ENCODE measurements at places on chromosomes 6 and 20.

DNA sequence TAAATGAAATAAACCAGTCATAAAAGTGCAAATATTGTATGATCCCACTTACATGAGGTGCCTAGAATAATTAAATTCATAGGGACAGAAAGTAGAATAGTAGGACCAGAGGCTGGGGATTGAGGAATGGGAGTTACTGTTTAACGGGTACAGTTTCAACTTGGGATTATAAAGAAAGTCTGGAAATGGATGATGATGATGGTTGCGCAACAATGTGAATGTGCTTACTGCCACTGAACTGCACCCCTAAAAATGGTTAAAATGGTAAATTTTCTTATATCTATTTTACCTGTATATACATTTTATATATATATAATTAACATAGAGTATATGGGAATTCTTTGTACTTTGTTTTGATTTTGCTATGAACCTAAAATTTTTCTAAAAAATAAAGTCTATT is 53.3 kb upstream of the L3MBTL3 start:
- DNase-seq: no peak

DNA sequence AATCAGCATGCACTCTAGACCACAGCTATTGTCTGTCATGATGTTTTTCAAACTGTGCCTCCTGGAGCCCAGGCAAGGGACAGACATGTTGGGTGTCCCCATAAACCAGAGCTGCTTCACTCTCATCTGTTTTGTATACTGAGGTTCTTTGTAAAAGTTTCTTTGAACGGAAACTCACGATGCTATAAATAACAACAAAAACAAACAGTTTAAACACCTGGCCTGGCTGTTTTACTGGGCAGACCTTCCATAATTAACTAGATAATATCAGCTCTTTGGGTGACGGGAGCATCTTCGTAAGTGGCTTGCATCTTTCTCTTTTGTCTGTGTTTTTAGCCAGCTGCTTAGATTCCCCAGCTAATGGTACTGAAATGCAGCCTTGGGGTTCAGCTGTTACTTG is 190.3 kb downstream of the ZDHHC14 start:
- DNase-seq: no peak

GRCh38 chr6:34816635-34817301 is 24.9 kb downstream of the BLTP3A start:
- DNase-seq: no peak

- no peak for DNase-seq
These were observed 8.9 kb upstream of the IGF2R start for GRCh38 chr6:159959976-159960384.

DNA sequence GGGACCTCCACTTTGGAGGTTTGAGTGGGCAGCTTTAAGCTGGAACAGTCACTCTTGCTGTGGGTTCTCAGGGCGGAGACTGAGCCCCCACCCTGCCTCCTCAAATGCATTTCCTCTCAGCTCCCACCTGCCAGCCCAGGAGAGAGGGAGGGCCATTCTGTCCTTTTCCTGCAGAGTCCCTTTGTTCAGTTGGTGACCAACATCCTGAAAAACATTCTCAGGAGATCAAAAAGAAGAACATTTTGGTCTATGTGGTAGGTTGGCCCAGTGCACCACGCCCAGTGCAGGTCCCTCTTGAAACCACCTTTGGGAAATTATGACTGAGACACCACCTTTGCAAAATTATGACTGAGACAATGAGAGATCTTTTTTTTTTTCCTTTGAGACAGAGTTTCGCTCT is 13.4 kb downstream of the SLC52A3 start:
- no peak for DNase-seq

DNA sequence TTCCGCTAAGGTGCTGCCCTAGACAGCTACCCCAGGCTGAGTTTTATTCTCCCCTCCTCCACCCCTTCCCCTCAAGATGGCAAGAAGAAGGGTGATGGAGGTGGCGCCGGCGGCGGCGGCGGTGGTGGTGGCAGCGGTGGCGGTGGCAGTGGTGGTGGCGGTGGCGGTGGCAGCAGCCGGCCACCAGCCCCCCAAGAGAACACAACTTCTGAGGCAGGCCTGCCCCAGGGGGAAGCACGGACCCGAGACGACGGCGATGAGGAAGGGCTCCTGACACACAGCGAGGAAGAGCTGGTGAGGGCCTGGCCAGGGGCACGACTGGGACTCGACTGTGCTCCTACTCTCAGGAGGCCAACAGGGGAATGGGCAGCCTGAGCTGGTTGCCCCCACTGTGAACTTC is 35.1 kb downstream of the EIF2S2 start:
- DNase-seq: no peak

GRCh38 chr6:95280686-95281273 is 296.6 kb upstream of the MANEA start:
- no peak for DNase-seq

DNA sequence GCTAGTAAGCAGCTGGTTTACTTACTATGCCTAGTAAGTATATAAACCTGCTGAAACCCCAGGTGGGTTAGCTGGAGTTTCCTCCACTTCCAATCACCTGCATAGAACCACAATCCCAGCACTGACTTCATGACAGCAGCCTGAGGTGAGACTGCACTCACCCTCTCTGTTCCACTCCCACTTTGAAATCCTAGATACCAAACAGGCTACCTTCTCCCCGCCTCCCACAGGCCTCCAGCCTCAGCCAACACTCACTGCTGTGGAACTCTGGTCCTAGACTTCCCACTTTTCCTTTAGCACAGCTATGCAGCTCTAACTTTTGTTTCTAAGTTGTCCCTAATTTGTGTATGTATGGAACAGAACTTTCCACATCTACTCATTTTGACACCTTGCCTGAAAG is 149.7 kb upstream of the ARID1B start:
- DNase-seq: no peak

GRCh38 chr6:1739680-1740079 is 130.0 kb downstream of the FOXC1 start:
- no peak for DNase-seq

- no peak for DNase-seq
These were observed 25.6 kb upstream of the IL17A start for GRCh38 chr6:52160472-52161104.

GRCh38 chr6:167506443-167507301 is 181.8 kb downstream of the TTLL2 start:
- no peak for DNase-seq
